Right cardiac atrium (tissue), 5 donors: ENCODE measurements at places on chromosomes 3 and 15. TPM values are rescaled to one million over a fixed set of nuclear protein-coding genes. Genes with fewer than 3 reads are reported as not detected.

Gene GOLGA8A
- 26.3 TPM for total RNA-seq

Gene LXN
- 11.1 TPM for total RNA-seq

Gene RAD51
- 0.20 TPM for total RNA-seq

Gene ZNF620
- total RNA-seq = 4.3 TPM

Gene CNTN6
- 0.72 TPM for total RNA-seq

Gene SAXO2
- 1.8 TPM for total RNA-seq

Gene JAGN1
- total RNA-seq = 20.3 TPM

Gene PCOLCE2
- 128 TPM for total RNA-seq

Gene SLC24A5
- not detected for total RNA-seq

Gene CCDC39
- not detected for total RNA-seq

Gene TGM4
- total RNA-seq = not detected
